ENCODE measurements at places on chromosomes 6 and 20.

DNA sequence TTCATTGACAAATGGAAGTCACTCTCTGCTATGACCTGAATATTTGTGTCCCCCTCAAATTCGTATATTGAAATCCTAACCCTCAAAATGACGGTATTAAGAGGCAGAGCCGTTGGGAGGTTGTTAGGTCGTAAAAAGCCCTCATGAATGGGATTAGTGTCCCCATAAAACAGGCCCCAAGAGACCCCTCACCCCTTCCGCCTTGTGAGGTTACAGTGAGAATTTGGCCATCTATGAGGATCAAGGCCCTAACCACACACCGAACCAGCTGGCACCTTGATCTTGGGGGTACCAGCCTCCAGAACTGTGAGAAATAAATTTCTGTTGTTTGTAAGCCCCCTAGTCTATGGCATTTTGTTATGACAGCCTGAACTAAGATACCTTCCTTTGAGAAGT is 52.5 kb upstream of the SLC22A16 start:
- DNase-seq: no peak

GRCh38 chr6:52016915-52017748 is 70.3 kb downstream of the PKHD1 start:
- no peak for DNase-seq

GRCh38 chr20:4714818-4715217 is 6.9 kb upstream of the PRND start:
- DNase-seq: no peak

- DNase-seq: no peak
Measured at GRCh38 chr20:16066571-16066970, 506.7 kb downstream of the KIF16B start.

DNA sequence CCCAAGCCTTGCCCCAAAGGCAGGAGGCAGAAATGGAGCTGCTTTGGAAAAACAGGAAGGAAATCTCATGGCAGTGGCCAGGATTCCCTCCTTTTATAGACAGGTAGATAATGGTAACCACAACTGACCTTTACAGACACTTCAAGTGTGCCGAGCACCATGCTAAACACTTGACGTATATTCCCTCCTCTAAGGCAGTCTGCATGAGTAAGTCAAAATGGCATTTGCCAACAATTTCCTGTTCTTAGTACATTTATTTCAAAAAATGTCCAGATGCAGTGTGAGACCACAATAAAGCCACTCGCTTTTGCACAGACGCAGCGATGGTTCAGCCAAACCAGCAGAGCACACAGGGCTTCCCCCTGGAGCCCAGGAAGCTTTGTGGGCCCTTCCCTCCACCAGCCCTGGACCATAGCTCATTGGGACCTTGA is 16.5 kb upstream of the GPR6 start:
- DNase-seq: no peak

DNA sequence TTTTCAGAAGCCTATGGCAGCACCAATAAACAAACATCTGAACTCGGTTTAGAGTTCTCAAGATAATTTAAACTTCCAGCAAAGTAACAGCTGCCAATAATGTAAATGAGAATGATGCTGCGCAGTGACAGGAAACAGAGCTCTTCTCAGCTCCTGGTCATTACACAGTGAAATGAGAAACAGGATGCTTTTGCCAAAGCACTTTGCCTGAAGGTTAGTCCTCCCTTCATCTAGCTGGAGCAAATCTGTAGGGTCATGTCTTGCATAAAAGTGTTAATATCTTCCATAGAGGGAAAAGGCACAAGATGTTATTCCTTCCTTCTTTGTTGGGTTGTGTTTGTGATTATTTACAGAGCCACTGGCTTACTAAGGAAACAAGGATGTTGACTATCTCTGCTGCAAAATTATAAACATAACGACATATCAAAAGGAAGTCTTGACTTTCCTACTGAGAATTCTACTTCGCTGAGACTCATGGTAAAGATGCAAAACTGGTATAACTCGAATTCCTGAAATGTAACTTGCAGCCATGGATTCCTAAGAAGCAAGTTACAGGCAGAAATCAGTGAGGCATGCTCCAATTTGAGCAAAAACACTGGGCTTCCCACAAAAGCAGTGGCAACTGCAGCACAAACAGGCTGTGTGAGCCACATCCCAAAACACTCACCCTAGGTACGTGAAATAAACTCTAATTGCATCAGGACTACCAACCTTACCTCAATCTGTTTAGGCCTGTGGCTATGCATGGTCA is 102.5 kb upstream of the BEND6 start:
- no peak for DNase-seq

DNA sequence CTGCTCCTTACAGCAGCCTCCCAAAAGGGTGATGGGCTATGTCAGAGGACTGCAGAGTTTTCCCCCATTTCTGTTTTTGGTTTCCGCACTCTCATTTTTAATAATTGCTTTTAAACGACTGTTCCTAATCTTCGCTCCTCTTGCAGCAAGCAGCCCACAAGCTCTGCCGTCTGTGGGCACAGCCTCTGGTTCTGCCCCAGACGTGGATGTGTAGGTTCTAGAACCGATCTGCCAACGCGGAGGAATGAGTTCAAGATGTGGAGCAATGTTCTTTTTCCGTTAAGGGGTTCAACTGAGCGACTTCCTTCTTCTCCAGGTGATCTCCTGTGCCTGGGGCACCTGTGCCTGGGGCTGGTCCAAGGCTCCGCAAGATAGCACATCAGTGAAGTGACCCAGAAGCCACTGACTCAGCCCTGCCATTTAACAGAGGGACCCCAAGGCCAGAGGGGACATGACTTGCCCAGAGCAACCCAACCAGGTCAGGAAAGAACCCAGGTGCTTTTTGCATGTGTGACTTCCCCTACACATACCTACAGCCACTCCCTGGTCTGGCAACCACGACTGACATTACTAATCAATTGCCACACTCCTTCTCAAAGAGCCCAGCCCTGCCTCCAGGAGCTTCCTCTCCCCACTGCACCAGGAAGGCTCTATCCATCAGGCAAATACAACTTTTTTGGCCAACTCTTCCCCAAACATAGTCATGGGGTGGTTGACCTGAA is 22.7 kb downstream of the PMEPA1 start:
- no peak for DNase-seq

DNA sequence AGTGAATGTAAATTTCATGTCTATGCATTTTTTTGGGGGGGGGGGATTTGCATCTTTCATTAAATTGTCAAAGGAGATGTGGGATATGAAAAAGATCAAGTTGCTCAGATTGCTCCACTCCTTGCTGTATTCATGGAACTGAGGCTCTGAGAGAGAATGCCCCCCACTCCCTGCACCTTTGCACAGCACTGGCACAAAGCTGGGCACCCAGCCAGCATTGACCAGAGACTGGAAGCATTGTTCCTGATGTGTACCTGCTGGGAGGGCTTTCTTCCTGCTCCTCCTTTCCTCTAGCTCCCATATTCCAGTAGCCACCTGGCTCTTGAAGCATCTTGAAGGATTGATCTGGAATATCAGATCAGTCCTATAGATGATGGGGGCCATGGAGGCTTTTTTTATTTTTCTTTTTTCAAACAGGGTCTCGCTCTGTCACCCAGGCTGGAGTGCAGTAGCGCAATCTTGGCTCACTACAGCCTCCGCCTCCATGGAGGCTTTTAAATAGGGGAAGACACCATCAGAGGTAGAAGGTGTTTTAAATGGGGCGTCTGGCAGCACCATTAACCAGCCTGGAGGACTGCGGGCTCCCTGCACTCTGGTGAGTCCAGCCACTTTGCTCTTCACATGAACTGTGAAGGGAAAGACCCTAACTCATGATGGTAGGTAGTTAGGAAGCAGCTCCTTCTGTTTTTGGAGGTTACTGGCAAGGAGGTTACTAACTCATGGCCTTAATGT is 10.9 kb downstream of the DUSP15 start:
- no peak for DNase-seq

- no peak for DNase-seq
Measured at GRCh38 chr6:160431226-160431625, 83.0 kb downstream of the SLC22A3 start.

DNA sequence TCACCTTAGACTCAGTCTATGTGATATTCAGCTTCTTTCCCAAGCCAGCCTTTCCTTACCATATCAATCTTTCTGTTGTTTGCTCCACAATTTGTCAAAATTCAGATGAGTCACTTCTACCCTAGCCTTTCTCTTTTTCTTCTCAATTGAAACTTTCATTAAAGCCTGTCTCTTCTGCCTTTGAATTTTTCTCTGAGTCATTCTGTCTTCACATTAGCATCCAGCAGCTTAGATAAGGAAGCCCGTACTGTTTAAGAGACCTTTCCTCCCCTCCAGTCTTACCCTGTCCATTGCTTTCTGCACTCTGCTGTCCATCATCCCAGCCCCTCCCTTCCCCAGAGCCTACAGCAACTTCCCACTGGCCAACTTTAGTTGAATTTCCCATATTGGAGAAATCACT is 34.9 kb upstream of the RALGAPA2 start:
- DNase-seq: no peak

DNA sequence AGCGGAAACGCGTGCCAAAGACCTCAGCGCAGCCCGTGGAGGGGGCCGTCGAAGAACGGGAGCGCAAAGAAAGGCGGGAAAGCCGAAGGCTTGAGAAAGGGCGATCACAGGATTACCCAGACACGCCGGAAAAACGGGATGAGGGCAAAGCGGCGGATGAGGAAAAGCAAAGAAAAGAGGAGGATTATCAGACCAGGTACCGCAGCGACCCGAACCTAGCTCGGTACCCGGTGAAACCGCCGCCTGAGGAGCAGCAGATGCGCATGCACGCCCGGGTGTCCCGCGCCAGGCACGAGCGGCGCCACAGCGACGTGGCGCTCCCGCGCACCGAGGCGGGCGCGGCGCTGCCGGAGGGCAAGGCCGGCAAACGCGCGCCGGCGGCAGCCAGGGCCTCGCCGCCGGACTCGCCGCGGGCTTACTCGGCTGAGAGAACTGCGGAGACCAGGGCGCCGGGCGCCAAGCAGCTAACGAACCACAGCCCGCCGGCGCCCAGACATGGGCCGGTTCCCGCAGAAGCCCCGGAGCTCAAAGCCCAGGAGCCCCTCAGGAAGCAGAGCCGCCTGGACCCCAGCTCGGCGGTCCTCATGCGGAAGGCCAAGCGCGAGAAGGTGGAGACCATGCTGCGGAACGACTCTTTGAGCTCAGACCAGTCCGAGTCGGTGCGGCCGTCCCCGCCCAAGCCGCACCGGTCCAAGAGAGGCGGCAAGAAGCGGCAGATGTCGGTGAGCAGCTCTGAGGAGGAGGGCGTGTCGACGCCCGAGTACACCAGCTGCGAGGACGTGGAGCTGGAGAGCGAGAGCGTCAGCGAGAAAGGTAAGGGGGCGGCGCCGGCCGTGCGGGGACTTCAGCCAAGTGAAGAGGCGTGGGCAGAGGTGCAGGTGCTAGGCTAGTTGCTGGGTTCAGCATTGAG is 296.2 kb downstream of the RIMS1 start:
- peak; percentile 39 for DNase-seq

DNA sequence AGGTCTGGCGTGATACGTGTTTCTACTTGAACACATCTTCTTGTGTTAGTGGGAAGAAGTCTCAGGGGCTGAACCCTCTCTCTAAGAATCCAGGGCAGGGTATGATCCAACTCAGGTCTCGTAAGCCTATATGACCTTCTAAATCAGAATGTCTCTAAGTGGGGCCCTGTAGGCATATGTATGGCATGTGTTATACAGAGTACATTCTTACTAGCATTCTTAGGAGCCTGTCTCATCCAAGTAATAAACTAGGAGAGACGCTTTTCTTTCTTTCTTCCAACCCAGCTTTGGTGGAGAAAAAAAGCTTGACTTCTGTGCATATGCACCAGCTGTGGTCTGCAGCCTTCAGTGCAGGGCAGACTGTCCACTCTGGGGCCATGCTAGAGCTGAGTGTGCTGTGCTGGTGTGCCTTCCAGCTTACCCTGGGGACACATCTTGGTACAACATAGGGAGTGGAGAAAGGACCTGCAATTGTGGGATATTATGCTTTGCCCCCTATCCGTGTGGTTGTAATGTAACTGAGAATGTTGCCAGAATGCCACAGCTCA is 47.3 kb downstream of the L3MBTL3 start:
- no peak for DNase-seq

GRCh38 chr6:2632368-2632767 is 118.4 kb downstream of the MYLK4 start:
- DNase-seq: no peak

DNA sequence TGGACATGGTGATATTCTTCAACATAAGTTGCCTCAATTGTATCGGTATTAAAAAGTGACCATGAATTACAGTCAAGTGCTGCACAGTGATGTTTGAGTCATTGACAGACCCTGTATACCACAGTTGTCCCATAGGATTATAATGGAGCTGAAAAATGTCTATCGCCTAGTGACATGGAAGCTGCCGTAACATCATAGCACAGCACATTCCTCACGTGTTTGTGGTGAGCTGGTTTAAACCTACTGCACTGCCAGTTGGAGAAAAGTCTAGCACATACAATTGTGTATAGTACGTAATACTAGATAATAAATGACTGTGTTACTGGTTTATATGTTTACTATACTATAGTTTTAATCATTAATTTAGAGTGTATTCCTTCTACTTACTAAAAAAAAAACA is 150.2 kb downstream of the CDH26 start:
- no peak for DNase-seq

GRCh38 chr20:59349277-59349676 is 48.9 kb downstream of the EDN3 start:
- no peak for DNase-seq

- DNase-seq: no peak
Measured at GRCh38 chr20:19750101-19750606, 7.9 kb upstream of the RIN2 start.

- no peak for DNase-seq
Measured at GRCh38 chr6:27599859-27600532, 127.1 kb upstream of the ZNF184 start.

GRCh38 chr6:85382541-85382940 is 67.3 kb upstream of the NT5E start:
- DNase-seq: no peak

GRCh38 chr20:47348539-47349142 is 7.9 kb downstream of the ZMYND8 start:
- DNase-seq: no peak

DNA sequence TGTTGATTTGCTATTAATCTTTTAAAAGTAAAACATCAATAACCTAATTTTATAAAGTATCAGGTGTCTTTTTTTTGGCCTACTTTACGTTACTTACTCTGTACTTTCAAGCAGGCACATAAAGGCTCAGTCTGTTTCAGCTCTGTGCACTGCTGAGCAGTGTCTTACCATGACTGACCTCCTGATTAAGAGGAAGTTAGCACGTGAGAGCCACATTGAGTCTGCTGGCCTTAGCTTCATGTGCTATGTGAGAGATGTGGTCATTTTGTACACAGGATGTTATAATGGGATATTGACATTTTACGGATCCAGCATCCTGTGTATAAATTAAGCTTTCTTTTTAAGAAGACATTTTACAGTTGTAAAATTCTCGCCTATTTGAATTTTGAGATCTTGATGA is 31.9 kb downstream of the ARID1B start:
- DNase-seq: no peak
